ENCODE measurements at places on chromosomes 7 and 10. TPM values are rescaled to one million over a fixed set of nuclear protein-coding genes. Genes with fewer than 3 reads are reported as not detected.

- no peaks in the 10 kb centered on the region for H3K4me1 ChIP-seq
- no peaks in the 10 kb centered on the region for H3K36me3 ChIP-seq
- no peak for DNase-seq
- no peak overlapping the region for H3K27ac ChIP-seq
- H3K27me3 ChIP-seq = no peaks in the 10 kb centered on the region
Observed at GRCh38 chr7:108368466-108368865, 87.8 kb downstream of the NRCAM start.

CCZ1B gene
- total RNA-seq = 55.2 TPM

- no peak for DNase-seq
- H3K27me3 ChIP-seq = no peaks in the 10 kb centered on the region
- no peak overlapping the region for H3K27ac ChIP-seq
- no peaks in the 10 kb centered on the region for H3K4me1 ChIP-seq
- no peak overlapping the region for H3K4me3 ChIP-seq
Observed at GRCh38 chr10:118447478-118448270, 105.5 kb upstream of the FAM204A start.

DNA sequence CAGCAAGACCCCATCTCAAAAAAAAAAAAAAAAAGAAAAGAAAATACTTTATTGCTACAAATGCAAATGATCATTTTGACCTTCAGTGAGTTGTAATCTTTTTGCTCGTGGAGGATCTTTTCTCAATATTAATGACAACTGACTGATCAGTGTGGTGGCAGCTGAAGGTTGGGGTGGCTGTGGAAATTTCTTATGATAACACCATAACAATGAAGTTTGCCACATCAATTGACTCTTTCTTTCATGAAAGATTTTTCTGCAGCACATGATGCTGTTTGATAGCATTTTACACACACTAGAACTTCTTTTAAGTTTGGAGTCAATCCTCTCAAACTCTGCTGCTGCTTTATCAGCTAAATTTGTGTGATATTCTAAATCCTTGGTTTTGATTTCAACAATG is 12.4 kb upstream of the CCDC7 start:
- H3K4me1 ChIP-seq = no peaks in the 10 kb centered on the region
- no peak overlapping the region for H3K4me3 ChIP-seq
- DNase-seq = no peak

DNA sequence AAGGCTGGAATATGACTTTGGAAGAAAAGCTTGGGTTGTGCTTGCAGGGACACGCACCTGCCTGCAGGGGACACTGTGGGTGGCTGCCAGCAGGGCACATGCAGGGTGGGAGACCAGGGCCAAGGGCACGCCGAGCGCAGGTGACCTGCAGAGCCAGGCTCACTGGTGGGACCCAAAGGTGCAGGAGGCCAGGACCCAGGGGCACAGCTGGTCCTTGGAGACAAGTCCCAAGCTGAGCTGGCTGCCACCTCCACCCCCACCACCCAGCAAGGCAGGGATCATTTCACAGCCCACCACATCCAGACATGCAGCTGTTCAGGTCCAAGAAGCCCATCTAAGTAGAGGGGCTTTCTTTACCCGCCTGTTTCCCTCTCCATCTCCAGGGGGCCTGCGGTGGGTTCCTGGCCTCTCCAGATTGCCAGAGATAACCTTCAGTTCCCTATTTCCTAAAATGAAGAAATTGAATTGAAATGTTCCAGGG is 13.8 kb upstream of the CLIP2 start:
- H3K4me1 ChIP-seq = peaks cover 4% of the 10 kb centered on the region
- no peaks in the 10 kb centered on the region for H3K36me3 ChIP-seq
- no peak overlapping the region for H3K27ac ChIP-seq
- H3K4me3 ChIP-seq = no peak overlapping the region
- peak; percentile 78 for DNase-seq
- H3K27me3 ChIP-seq = no peaks in the 10 kb centered on the region
